ENCODE measurements at places on chromosomes 3 and 15. TPM values are rescaled to one million over a fixed set of nuclear protein-coding genes. Genes with fewer than 3 reads are reported as not detected.

Gene MRPL46
- 22.1 TPM for total RNA-seq

Gene ADAMTSL3
- total RNA-seq = under 0.01 TPM

Gene SEMA3F
- total RNA-seq = 75.3 TPM

Gene PIF1
- 24.7 TPM for total RNA-seq

Gene CELF6
- not detected for total RNA-seq

Gene PDZRN3
- 0.07 TPM for total RNA-seq

Gene CRELD1
- 15.2 TPM for total RNA-seq

Gene KIF15
- total RNA-seq = 21.1 TPM

Gene TP63
- not detected for total RNA-seq

Gene RARB
- total RNA-seq = 17.6 TPM

Gene KNL1
- total RNA-seq = 107 TPM

Gene ZBBX
- 0.07 TPM for total RNA-seq

Gene STRA6
- not detected for total RNA-seq

Gene HYAL1
- total RNA-seq = 3.7 TPM

Gene CAMP
- not detected for total RNA-seq

Gene TNFAIP8L3
- 60.8 TPM for total RNA-seq

Gene TMCO5A
- total RNA-seq = not detected

Gene ARHGAP11A
- 52.9 TPM for total RNA-seq

Gene ERICH6
- not detected for total RNA-seq

Gene AMIGO3
- 0.14 TPM for total RNA-seq

Gene ALG1L2
- 0.27 TPM for total RNA-seq

Gene RLBP1
- not detected for total RNA-seq

Gene ZBTB38
- total RNA-seq = 134 TPM

Gene ATP8B4
- total RNA-seq = not detected

Gene SEMA6D
- total RNA-seq = 10.0 TPM
